ENCODE measurements at places on chromosomes 12 and 14.

DNA sequence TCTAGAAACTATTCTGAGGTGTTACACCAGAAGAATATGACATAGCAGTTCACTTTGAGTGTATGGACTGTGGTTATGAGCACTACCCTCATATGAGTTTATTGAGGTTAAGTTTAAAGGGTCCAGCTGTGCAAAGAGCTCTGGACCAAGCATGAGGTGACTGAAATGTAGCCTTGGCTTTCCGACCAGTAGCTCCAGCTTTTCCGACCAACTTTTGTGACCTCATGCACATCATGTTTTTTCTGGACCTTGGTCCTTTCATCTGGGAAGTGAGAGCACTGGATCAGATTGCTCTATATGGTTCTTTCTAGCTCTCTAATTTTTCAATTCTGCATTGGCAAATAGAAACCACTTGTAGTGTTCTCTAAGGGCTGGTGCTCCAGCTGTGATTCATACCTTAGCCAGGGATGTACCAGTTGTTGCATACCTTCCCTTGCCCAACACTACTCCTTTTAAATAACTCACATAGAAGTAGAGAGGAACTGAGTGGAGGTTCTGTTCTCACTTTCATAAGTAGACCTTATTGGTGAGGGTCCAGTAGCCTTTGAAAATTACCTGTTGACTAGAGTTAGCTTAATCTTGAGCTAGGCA lies 16.6 kb downstream of the IGF1 start:
- DNase-seq = no peak

DNA sequence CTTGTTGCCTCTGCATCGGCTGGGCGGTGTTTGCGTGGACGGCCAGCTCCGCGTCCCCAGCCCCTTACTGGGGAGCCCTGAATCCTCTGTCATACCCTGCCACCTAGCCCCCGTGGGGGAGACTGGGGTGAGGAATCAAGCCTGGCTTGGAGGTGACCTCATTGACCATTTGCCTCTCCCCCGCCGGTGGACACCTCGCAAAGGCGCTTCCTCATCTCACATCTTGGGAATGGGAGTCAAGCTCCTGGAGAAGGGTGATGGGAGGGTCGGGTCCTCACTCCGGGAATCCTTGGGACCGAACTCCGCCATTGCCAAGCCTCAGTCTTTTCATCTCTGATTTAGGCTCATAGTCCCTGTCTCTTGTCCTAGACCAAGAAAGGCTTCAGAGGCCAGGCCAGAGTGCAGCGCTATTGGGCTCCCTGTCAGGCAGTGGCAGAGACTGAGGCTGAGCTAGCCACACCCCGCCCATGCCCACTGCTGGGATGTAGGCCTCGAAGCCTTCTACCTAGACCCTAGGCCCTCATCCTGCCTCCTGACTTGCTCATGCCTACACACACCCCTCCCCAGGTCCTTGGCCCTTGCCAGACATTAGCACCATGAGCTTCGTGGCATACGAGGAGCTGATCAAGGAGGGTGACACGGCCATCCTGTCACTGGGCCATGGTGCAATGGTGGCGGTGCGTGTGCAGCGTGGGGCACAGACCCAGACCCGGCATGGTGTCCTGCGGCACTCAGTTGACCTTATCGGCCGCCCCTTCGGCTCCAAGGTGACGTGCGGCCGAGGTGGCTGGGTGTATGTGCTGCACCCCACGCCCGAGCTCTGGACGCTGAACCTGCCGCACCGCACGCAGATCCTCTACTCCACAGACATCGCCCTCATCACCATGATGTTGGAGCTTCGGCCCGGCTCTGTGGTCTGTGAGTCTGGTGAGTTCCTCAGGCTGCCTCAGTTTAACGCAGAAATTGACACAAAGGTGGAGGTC lies 678 bp downstream of the TRMT61A start:
- DNase-seq = no peak

DNA sequence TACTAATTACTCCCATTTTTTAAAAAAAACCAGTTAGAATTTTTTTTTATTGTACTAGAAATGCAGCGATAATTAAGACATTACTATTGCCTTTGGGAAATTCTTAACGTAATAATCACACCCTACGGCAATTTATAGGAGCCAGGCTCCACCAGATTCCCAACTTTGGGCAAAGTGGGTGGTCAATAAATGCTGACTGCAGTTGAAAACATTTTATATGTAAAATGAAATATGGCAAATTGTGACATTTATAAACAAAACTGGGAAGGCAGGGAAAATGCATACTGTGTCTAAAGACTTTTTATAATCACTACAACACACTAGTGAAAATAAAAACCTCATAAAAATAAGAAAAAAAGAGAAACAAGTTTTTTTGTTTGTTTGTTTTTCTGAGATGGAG lies 93.3 kb upstream of the HECTD1 start:
- no peak for DNase-seq

DNA sequence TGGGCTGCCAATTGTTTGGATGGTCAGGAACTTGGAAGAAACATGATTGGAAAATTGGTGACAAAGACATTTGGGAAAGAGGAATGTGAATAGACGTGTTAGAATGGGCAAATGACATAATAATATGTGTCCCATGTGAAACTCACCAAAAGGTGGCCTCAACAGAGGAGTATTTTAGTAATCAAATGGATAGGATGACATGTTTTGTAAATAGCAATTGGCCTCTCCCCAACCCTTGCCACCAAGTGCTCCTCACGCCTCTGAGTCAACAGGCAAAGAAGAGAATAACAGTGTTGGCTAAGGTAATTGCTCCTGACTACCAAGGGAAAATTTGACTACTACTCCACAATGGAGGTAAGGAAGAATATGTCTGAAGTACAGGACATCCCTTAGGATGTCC lies 81.4 kb downstream of the ATXN7L3B start:
- no peak for DNase-seq

DNA sequence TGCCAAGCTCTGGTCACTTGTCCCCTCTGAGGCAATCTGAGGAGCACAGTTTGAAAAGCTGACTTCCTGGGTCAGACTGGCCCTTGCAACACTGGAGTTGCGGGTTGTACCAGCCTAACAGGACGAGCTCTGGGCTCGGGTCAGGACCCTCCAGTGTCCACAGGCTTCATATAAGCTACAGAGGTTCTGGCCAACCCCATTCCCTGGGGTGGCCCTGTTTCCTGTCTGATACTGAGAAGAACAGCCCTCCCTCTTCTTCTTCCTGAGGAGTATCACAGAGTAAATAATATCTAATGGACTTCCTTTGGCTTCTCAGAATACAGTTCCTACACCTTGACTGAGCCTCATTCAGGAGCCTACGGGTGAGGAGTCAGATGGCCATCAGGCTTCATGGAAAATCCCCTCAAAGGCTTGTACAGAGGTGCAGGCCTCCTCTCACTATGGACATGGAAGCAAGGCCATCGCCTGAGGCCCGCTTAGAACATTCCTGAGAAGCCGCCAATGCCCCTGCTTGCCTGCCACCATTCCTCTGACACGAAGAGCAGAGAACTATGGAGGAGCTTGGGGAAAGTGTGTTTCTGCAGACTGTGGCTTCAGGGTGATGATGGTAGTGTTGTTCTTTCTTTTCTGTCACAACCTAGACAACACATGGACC lies 28.5 kb upstream of the ANO2 start:
- DNase-seq = no peak

GRCh38 chr12:125159702-125160101 lies 94.5 kb downstream of the AACS start:
- no peak for DNase-seq

Measured in activated CD4-positive, alpha-beta T cell treated with anti-CD3 and anti-CD28 coated beads, Interleukin-2, amount 10 ng/mL, durations not matched to agents 7 days and 5 days (primary cell).